ENCODE measurements at places on chromosomes 6 and 20.

DNA sequence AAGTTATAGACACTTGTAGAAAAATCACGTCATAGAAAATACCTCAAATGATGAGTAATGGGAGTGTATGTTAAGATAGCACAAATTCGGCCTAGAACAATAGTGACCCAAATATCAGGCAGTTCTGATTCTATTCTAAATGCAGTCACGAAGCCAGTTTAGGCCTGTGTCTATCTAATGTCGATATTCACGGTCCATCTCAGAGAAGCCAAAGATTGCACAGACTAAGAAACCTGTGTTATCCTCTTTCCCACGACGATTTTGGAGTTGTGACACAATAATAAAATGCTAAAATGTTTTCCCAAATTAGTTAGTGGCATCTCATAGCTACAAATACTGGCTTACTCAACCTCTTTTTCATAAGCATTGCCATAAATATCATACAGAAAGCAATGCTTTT lies 4.0 kb downstream of the HIVEP2 start:
- DNase-seq = no peak

GRCh38 chr20:17912916-17913315 lies 55.7 kb downstream of the SNX5 start:
- no peak for DNase-seq

GRCh38 chr6:99790679-99791078 lies 184.0 kb downstream of the PRDM13 start:
- no peak for DNase-seq

- DNase-seq = no peak
These were observed 283.6 kb downstream of the PTPRT start for GRCh38 chr20:42906120-42906519.

GRCh38 chr6:17045581-17046322 lies 56.1 kb upstream of the STMND1 start:
- DNase-seq = no peak

GRCh38 chr20:50930139-50930975 lies 880 bp downstream of the ADNP start:
- peak; percentile 47 for DNase-seq

DNA sequence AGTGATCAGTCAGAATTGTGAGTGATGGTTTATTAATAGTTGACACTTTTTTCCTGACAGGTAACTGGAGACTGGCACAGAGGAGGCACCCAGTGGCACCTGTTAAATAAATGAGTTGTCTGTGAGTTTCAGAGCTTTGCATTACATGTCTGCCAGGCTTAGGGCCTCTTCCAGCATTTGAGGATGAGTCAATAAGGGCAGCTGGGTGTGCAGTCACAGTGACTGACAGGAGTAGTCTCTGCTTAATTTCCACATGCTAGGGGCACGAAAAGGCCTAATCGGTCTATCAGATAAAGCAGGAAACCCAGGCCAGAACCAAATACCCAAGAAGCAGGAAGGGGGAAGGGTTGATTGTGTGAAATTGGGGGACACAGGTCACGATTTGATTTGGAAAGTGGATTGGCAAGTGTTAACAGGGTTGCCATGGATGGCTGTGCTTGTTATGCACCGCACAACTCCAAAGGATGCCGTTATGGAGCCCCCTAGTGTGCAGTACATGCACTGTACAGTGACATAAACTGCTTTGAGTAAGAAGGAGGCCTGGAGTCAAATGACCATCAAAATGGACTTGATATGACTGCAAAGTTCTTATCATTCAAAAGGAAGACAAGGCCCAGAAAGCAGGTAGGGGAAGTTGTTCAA lies 111.9 kb upstream of the GGTLC1 start:
- DNase-seq = peak; percentile 72

DNA sequence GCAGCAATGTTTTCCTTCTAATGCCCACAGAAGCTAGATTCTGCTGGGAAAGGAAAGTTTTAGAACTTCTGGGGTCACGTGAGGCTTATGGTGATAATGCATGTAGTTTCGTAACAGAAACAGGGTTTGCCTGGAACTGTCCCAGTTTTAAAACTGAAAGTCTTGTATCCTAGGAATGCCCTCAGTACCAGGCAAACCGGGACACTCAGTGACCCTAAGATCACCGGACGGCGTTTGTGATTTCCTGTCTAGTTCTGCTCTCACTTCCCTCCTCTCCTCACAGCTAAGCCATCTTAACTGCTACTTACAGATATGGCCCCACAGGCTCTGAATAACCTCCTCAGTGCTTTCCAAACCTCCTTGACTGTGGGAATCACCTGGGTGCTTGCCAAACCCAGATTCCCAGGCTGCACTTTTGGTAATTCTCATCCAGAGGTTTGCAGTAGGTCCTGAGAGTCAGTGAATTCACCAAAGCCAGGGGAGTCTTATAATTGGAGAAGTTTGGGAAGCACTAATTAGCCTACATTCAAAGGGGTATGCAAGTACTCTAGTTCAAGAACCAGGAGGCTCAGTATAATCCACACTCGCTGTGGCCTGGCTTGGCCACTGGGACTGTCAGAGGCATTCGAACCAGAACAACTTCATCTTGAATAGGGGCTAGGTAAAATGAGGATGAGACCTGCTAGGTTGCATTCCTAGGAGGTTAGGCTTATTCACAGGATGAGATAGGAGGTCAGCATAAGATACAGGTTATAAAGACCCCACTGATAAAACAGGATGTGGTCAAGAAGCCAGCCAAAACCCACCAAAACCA lies 231.6 kb upstream of the MYLIP start:
- no peak for DNase-seq

GRCh38 chr6:79548304-79548703 lies 11.1 kb upstream of the LCA5 start:
- no peak for DNase-seq

DNA sequence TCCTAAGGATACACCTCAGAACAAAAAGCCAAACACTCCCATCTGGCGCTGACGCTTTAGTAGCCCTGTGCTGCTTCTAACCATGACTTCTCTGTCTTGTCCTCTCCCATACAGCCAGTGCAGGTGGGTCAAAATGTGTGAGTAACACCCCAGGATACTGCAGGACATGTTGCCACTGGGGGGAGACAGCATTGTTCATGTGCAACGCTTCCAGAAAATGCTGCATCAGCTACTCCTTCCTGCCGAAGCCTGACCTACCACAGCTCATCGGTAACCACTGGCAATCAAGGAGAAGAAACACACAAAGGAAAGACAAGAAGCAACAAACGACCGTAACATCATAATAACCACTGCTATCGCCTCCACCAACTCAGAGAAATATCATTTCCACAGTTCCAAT lies 1.4 kb downstream of the DEFB132 start:
- peak; percentile 31 for DNase-seq

DNA sequence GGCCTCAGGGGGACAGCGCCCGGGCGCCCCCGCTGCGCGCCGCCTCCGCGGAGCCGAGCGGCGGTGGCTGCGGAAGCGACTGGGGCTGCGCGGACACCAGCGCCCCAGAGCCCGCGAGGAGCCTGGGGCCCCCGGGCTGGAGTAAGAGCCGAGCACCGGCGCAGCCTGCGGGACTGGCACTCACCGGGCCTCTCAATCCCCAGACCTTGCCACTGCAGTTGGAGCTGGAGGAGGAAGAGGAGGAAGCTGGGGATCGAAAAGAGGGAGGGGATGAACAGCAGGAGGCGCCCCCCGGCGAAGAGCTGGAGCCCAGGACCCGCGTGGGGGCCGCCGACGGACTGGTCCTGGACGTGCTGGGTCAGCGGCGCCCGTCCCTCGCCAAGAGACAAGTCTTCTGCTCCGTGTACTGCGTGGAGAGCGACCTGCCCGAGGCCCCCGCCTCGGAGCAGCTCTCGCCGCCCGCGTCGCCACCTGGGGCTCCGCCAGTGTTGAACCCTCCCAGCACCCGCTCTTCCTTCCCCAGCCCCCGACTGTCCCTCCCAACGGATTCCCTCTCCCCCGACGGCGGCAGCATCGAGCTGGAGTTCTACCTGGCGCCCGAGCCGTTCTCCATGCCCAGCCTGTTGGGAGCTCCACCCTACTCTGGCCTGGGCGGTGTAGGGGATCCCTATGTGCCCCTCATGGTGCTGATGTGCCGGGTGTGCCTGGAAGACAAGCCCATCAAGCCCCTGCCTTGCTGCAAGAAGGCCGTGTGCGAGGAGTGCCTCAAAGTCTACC lies 590 bp downstream of the RNF217 start:
- peak; percentile 26 for DNase-seq

- DNase-seq = peak; percentile 39
These were observed 61.3 kb upstream of the TBXT start for GRCh38 chr6:166228839-166229528.

- DNase-seq = no peak
These were observed 29.0 kb downstream of the JARID2 start for GRCh38 chr6:15274692-15275387.

DNA sequence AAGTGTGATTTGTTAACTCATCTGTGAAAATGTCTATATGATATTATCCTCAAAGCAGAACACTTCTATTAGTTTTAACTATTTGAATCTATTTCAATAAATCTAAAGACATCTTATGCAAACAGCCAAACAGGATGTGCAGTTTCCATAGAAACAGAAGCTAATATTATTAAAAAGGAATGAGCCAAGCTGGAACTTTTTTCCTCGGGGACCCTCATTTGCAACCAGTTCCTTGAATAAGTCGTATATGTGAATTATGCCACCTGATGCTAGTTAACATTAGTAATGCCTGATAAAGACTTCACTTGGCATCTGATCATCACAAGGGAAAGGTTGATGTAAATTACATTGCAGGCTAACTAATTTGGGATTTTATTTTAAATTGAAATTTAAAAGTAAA lies 216.9 kb upstream of the SMLR1 start:
- DNase-seq = no peak

- DNase-seq = peak; percentile 67
These were observed 353 bp downstream of the TRAM2 start for GRCh38 chr6:52576392-52577021.

GRCh38 chr6:136439514-136440190 lies 110.6 kb downstream of the MAP7 start:
- no peak for DNase-seq

DNA sequence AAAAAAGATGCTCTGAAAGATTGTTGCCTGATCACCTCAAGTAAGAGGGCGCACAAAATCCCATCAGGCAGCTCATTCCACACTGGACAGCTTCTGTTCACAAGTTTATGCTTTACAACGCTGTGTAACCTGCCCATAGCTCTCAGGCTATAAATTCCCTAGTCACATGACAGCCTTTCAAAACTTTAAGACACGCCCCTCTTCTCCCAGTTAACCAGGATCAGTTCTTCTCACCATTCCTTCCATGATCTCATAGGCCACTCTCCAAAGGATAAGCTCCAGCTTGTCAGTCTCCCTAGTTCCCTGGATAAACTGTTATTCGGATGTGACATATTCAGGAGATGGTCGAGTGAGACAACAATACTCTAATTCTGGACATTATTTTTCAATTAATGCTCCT lies 15.0 kb downstream of the ADNP start:
- DNase-seq = no peak

GRCh38 chr6:136782021-136782770 lies 10.1 kb downstream of the MAP3K5 start:
- DNase-seq = no peak

- no peak for DNase-seq
These were observed 131.4 kb upstream of the TRAF3IP2 start for GRCh38 chr6:111737065-111737521.

GRCh38 chr6:101397199-101397598 lies 3.7 kb downstream of the GRIK2 start:
- no peak for DNase-seq

DNA sequence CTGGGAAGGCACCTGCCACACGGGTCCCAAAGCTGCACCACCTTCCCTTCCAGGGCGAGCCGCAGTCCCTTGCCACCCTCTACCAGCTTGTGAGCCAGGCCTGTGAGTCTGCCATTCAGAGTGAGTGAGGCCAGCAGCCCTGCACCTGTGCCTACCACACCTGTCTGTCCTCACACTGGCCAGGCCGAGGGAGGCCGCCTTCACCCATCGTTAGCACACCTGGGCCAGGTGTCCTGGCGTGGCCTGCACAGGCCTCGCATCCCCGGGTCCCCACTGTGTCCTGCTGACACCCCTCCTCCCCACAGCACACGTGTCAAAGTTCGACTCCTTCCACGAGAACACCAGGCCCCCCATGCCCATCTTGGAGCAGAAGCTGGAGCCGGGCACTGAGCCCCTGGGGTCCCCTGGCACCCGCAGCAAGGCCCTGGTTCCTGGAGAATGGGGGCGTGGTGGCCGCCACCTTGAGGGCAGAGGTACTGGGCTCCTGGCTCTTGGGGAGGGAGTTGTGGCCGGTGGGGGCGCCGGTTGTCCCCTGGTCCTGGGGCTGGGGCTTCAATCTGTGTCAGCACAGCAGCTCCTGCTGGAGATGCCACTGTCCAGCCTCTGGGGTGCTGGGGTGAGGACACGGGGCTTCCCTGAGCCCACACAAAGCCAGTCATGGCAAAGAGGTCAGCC lies 33.0 kb downstream of the CHRNA4 start:
- DNase-seq = no peak

- no peak for DNase-seq
These were observed 121.4 kb downstream of the REV3L start for GRCh38 chr6:111361648-111362047.

DNA sequence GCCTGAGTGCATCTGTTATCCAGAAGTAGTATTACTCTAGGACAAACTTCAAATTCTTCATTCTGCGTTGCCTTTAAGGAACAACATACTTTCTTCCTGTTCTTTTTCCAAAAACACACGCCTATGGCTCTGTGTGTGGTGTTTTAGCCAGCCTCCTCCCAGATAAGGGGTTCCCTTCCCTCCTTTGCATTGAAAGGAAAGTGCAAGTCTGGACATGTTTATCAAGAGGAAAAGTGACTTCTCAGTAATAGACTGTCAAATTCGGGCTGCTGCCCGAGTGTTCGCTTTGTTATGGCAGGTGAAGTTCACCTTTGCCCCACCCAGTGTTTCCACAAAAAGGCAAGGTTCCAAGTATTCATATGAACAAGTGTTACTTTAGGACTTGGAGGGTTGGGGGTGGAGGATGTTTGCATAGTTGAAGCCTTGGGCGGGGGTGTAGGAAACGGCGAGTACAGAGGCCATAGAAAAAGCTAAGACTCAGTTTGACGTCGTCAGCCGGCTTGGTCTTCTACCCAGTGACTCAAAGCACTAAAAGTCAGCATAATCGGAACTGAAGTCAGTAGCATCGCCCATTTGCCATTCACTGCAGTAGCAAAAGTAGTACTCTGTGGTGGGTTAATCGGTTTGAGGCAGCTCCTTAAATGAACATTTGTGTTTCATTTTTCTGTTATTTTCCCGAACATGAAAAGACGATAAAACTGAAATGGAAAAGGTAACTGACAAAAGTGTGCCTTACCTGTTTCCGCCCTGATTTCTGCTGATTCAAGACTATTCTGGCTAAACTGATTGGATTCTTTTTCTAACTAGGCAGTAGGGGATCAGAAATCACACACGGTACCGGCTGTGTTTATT lies 12.5 kb downstream of the PRDM1 start:
- peak; percentile 85 for DNase-seq

All from activated naive CD4-positive, alpha-beta T cell treated with anti-CD3 and anti-CD28 coated beads, Interleukin-2, amount 10 ng/mL, durations not matched to agents 7 days and 5 days (primary cell).